ENCODE measurements at places on chromosomes 16 and 17.

DNA sequence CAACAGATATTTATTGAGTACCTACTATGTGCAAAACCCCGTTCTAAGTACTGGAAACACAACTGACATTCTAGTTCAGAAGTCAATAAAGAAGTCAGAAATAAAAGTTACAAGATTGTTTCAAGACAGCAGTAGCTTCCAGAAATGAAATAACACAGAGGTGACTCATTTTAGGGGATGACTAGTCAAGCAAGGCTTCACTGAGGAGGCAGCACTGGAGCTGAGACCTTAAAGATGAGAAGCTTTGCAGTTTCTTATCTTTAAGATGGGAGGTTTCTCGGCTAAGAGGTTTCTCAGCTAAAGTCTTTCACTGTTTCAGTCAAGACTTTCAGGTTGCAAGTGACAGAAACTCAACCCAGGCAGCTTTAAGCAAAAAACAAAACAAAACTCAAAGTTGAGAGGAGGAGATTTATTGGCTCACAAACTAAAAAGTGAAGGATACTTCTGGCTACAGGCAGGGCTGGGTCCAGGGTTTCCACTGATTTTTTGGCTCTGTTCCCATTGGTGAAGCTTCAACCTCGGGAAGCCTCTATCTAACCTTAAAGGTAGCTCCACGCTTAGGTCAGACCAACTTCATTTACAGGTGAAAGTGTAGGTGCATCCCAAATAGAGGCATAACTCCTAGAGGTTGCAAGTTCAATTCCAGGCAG is 7.4 kb upstream of the MMP2 start:
- DNase-seq: no peak

GRCh38 chr16:67043420-67043819 is 14.5 kb downstream of the CBFB start:
- no peak for DNase-seq

GRCh38 chr17:76111956-76112355 is 8.4 kb upstream of the EXOC7 start:
- no peak for DNase-seq

GRCh38 chr17:74776990-74777389 is 845 bp upstream of the NAT9 start:
- DNase-seq: no peak

DNA sequence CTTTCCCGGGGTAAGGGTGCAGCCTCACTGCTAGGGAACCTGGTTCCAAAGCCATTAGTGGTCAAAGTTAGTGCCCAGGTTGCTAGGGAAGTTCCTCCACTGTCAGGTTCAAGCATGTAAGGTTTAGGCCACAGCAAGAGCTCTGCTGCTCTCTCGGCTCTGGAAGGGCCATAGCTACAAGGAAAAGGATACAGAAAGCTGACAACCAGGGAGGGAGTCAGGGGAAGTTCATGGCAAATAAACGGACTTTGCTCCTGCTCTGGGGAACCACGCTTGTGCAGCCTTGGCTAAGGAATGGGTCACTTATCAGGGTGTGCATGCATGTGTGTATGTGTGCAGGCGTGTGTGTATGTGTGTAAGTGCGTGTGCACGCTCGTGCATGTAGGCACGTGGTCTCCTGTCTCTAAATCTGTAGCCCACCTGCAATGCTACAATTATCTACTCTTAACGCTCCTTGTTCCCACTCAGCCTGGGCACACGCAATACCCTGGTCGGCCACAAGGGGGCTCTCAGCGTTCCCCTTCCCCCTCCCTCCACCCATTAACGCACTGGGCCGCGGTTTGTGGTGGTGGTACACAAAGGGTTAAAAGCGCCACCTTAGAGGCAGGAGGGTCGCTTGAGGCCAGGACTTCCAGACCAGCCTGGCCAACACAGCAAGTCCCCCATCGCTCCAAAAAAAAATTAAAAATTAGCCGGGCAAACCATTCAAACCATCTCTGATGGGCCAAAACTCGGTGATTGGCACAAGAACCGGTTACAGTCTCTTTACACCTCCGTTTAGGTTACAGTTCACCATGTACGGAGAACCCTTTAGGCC is 48.4 kb upstream of the KDM8 start:
- DNase-seq: peak; percentile 52

GRCh38 chr17:79023886-79024771 is at the start of gene C1QTNF1:
C1QTNF1 (plus strand) TSS chr17:79024169; CDS start chr17:79043969, 19,800 bp downstream.
- DNase-seq: no peak

GRCh38 chr17:17497845-17498520 is 1.8 kb upstream of the RASD1 start:
- DNase-seq: no peak

GRCh38 chr17:30401097-30401496 is 22.4 kb downstream of the CPD start:
- DNase-seq: no peak

- DNase-seq: no peak
Measured at GRCh38 chr17:47315451-47316266, 8.1 kb upstream of the EFCAB13 start.

DNA sequence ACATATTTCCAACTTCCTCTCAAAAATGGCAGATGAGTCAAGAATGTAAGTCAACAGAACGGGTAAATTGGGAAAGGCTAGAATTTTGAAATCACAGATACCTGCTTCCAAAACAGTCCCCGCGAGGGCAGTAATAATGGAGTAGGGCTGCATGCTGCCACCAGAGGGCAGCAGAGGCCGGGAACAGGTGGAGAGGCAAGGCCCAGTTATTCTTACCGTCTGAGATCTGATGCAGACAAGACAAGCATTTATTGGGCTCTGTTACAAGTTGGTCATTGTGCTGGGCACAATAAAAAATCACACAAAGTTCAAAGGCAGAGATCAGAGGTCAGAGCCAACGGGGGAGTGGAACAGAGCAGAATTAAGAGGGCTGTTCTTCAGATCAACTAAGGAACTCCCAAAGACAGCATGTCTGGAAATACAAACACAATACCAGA is 8.8 kb upstream of the MLKL start:
- peak; percentile 69 for DNase-seq

DNA sequence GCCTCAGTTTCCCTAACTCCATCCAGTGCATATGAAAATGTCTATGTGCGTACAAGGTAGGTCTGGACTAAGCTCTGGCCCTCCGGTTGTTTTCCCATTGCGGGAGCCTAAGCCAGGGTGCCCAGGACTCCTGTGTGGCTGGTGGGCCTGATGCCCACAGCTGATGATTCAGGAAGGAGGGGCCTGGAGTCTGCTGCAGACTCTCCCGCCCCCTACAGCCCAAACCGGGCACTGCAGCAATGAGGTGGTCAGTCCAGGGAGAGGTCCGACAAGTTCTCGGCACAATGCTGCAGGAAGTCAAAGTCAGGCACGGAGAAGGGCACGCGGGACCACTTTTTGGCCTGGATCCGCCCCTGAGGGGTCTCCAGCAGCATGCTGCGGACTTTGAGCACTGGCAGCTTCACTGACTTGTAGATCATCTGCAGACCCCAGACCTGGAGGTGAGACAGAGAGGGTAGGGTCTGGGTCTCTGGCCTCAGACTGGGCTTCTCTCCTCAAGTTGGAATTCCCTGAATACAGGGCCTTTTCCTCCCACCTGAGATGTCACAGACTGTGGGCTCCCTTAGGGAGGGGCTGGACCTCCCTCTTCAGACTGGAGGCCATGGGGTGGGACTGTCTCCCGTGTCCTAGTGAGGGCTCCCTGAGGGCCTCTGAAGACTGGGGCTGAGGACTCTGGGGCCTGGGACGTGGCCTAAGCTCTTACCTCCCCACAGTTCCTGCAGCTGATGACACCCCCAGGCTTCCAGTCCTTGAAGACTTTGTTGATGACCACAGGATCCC is 3.4 kb upstream of the ZNF385C start:
- DNase-seq: peak; percentile 75

DNA sequence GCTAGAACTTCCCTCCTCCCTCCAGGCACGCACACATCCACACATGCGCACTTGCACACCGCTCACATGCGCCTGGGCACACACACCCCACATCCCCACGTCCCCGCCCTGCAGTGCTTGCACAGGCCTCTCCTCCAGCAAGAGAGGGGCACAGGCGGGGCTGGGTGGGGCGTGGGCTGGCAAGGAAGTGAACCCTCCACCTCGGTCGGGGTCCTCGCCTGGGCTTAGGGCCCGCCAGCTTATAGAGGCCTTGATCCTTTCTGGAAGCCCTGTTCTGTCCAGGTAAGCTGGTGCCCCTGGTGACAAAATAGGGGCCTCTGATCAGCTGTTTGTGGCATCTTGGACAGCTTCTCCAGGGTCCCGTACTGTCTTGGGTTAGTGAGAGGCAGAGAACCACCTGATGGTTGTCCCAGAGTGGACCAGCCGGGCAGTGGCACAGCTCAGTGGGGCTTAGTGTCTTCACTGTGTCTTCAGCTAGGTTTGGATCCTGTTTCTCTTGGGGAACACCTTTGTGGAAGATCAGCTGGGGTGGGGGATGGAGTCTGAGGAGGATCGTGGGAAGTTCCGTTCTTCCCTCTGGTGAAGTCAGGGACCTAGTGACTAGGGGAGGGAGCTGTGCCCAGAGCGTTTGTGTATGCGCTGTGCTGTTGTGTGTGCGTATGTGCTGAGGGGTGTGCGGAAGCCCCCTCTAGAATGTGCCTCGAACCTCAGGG is 12.1 kb downstream of the TBX4 start:
- no peak for DNase-seq

DNA sequence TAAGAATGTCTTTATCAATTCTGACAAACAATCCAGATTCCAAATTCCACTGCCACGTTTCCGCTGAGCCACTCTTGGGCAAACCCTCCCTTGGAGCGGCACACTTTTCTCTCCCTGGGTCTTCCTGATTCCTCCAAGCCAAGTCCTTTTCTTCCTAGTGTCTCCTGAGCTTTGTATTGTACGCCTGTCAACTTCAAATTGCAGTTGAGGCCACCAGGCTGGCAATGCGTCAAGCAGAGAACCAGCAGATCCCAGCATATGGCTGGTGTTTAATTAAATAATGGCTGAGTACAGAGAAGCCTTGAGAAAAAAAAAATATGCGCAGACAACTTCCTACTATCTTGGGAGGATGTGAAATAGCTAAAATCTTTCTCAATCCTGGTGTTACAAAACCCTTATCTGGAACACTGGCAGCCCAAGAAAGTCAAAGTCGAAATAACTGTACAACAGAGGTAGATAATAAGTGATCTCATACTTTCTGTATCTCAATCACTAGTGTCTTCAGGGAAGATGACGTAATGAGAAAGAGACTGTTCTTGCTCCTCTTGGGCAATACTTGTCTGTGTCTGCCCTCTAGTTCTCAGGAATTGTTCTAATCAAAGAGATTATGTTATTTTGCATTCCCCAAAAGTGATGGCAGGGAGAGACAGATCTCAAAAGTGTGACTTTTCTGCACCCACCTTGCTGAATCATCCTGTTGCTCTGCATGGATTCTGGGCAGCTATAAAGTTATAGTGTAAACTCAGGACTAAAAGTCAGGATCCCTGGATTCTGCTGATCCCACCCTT is 15.0 kb downstream of the SMIM36 start:
- no peak for DNase-seq

GRCh38 chr17:31048780-31049179 is 46.0 kb upstream of the NF1 start:
- no peak for DNase-seq

- no peak for DNase-seq
Measured at GRCh38 chr16:67922221-67922620, 9.4 kb downstream of the CTRL start.

GRCh38 chr17:15952048-15952532 is 7.2 kb downstream of the ADORA2B start:
- DNase-seq: no peak

- peak; percentile 45 for DNase-seq
Measured at GRCh38 chr16:5041600-5042133, 7.9 kb upstream of the NAGPA start.

DNA sequence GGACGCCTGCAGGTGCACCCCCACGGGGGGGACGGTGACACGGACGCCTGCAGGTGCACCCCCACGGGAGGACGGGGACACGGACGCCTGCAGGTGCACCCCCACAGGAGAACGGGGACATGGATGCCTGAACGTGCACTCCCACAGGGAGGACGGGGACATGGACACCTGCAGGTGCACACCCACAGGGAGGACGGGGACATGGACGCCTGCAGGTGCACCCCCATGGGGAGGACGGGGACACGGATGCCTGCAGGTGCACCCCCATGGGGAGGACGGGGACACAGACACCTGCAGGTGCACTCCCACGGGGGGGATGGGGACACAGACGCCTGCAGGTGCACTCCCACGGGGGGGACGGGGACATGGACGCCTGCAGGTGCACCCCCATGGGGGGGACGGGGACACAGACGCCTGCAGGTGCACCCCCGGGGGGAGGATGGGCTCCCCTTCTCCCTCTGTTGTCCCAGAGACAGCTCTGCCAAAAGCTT is 114.5 kb upstream of the METRNL start:
- DNase-seq: no peak

DNA sequence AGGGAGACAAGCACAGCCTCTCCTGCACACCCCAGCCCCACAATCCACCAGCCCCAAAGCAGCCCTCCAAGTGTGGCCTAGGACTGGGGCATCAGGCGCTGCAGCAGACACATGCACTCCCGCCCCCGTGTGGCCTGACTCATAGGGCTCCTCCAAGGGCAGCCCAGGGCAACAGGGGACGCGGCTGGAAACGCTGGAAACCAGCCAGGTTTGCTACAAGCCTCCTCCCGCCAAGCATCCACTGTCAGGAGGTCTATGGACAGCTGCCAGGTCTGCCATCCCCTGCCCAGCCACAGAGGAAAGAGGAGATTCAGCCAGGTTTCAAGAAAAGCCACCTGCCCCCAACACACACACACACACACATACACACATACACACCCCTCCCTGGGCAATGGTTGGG is 25.8 kb downstream of the SRCIN1 start:
- no peak for DNase-seq

DNA sequence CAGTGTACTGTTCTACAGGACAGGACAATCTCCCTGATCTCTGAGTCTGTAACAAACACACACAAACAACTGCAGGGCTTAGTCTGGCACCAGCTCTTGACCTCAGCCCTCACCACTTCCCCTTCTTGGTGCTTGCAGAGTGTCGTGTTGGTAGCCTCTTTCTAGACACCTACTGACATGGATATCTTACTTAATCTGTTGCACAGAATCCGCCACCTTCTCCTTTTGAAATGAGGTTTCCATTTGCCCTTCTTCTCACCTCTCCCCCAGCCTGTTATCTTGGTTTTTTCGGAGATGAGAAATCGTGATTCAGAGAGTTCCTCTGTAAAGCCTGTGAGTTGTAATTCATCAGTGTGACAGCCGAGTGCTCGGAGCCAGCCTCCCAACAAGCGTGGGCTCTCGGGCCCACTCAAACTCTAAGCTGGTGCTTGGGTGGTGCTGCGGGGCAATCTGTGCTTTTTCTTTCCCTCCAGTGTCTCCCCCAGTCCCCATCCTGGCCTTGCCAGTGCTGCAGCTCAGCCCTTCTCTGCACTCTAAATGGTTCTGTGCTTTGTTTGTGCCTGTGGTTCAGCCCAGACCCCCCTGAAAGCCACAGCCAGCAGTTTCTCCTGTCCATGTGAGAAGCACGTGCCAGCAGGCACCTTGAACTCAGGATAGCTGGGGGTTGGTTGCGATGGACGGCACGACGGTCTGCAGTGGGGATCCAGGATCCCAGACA is 28.1 kb downstream of the KIAA0513 start:
- peak; percentile 71 for DNase-seq
